AG20443 (cell line): ENCODE measurements at places on chromosomes 5 and 9.

DNA sequence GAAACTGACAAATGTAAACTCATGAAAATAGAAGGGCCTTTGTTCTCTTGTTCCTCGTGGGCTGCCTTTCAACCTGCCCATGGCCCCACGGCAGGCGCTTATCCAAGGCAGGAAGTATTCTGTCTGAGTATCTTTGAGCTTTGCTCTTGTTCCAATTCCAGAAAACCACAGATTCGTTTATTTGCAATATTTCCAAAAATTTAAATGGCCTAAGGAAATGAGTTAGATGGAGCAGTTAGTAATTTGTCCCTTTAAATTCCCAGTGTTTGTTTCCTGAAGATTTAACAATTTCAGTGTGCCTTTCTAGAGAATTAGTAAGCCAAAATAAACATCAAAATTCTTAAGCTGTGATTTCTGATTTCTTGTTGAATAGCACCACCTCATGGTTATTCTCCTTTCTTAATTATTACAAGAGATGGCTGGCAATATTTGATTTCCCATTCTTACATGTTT lies 299.4 kb upstream of the RASA1 start:
- peak; percentile 40 for DNase-seq

- no peak for DNase-seq
Observed at GRCh38 chr9:127954831-127955293, 17.2 kb upstream of the DPM2 start.

- DNase-seq, result peak; percentile 56
Observed at GRCh38 chr5:169009123-169009522, 291.8 kb downstream of the SLIT3 start.

DNA sequence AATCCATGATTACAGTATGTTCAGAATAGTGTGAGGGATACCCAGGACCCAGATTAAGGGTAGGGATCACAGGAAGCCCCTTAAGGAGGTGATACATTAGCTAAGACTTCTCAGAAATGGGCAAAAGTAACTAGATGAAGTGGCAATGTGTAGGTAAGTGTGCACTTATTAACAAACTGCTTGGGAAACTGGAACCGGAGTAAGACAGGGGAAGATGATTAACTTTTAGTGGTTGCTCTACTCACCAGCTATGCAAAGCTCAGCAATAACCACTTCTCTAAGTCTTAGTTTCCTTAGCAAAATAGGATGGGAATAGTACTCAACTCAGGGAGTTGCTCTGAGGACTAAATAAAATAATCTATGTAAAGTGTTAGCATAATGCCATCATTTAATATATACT lies 182.2 kb downstream of the MCTP1 start:
- no peak for DNase-seq

- peak; percentile 52 for DNase-seq
Observed at GRCh38 chr9:99072040-99072394, 32.9 kb upstream of the TGFBR1 start.

- DNase-seq, result no peak
Observed at GRCh38 chr9:115261656-115262081, 143.7 kb upstream of the TNC start.

GRCh38 chr5:20605732-20606525 lies 617.9 kb upstream of the CDH18 start:
- no peak for DNase-seq

GRCh38 chr9:76200315-76200714 lies 193.9 kb downstream of the RFK start:
- DNase-seq, result peak; percentile 32

DNA sequence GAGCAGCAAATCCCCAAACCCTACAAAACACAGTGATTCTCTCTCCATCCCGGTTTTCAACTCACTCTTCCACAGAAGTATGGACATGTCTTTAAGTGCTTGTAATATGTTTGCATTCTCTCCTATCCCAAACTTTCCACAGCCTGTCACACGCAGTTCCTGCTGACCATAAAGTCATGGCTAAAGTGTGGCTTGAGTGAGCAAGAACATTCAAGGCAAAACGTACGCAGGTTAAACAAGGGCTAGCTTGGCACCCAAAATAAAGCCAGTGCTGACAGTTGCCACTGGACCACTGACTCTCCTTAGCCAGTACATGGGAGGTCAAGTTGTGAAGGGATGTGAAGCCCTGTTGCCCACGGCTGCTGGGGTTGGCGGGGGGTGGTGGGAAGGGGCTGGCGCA lies 211.1 kb upstream of the IRX1 start:
- no peak for DNase-seq

- DNase-seq, result peak; percentile 5
Observed at GRCh38 chr5:117455236-117456233, 880.9 kb upstream of the SEMA6A start.

DNA sequence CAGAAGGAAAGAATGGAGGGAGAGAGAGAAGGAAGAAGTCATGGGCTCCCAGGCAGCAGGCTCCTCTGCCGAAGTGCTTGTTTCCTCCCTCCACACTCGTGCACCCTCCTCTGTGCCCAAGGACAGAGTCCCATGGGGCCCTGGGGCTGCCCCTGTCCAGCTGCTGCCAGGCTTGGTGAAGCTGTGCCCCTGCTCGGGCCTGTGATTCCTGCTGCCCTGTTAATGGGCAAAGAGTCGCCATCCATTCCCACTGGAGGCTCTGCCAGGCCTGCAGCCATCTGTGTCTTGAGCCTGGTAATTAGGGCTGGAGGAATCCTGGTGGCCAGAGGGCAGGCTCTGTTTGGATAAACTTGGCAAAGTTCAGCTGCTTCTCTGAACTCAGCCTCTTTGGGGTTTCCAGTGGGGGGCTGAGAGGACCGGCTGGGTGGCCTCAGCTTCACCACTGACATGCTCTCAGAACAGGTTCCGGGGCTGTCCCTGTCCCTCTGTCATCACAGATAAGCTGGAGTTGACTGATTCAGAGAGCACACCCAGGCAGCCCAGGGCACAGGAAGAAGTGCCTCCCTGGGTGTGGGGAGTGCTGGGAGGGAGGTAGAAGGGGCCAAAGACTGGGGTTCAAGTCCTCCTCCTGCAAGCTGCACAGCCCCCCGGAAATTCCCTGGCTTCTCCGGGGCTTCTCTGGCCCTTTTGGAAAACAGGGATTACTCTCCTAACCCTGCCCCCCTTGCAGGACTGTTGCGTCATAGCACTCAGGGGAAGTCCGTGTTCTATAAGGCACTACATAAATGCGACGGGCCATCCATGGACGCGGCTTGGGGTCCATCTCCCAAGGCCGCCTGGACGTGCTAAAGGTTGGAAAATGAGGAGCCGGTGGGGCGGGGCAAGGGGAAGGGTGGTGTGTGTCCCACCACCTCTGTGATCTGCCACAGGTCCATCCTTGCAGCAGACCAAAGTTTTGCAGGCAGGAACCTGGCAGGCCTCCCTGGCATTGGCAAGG lies 154.8 kb downstream of the PAX5 start:
- no peak for DNase-seq

DNA sequence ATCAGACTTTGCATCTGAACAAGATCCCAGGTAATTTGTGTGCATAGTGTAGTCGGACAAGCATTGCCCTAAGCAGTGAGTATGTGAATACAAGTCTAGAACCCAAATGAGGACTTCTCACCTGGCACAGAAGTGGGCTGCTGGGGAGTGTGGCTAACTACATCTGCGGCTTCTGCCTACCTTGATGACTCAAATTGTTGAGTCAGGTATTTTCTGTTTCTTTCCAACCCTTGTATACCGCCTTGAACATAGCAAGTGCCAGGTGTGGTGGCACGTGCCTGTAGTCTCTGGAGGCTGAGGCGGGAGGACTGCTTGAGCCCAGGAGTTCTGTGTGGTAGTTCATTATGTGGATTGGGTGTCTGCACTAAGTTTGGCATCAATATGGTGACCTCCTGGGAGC lies 7.9 kb upstream of the JADE2 start:
- DNase-seq, result no peak

- DNase-seq, result no peak
Observed at GRCh38 chr9:89668216-89668865, 63.5 kb downstream of the GADD45G start.

DNA sequence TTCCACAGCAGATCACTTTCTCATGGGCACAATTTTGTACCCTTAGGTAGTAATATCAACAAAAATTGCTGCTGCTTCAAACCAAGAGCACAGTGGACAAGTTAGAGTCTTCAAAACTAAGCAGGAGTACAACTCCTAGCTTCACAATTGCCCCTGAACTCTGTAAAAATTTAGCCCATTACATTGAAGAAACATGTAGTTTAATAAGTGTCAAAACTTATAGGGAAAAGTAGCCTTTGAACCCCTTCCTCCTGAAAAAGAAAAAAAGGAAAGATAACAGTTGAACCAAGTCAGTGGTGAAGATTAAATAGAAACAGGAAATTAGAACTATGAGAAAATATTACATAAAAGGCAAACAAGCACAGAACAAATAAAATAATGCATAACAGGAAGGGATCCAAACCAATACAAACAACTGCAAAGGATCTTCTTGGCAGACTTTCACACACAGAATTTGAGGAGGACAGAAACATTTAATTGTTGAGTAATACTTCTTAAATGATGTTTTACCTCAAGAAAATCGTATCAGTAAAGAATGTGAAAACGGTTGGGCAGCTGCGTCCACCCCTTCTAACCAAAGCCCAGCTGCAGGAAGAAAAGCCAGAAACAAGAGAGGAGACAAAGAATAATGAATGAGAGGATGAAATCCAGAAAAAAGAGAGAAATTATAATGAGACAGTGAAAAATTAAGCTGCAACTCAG lies 636.0 kb downstream of the NR2F1-AS1 start:
- peak; percentile 55 for DNase-seq

DNA sequence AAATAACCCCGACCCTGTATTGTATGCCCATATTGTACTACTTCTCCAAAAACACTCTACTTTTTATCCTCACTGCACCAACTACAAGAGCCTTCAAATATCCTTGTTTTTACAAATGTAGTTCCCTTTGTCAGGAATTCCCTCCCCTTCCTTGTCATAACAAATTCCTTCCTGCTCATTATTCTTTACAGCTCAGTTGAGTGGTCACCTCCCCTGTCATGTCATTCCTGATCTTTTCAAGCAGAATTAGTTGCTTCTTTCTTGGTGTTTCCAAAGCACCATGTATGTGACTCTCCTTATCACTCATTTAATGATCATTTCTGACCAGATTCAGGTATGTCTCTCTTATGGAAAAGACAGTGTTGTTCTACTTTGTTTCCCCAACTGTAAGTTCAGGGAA lies 194.2 kb upstream of the SMC2 start:
- DNase-seq, result no peak

GRCh38 chr9:84339962-84340361 lies 596 bp downstream of the SLC28A3 start:
- DNase-seq, result no peak

DNA sequence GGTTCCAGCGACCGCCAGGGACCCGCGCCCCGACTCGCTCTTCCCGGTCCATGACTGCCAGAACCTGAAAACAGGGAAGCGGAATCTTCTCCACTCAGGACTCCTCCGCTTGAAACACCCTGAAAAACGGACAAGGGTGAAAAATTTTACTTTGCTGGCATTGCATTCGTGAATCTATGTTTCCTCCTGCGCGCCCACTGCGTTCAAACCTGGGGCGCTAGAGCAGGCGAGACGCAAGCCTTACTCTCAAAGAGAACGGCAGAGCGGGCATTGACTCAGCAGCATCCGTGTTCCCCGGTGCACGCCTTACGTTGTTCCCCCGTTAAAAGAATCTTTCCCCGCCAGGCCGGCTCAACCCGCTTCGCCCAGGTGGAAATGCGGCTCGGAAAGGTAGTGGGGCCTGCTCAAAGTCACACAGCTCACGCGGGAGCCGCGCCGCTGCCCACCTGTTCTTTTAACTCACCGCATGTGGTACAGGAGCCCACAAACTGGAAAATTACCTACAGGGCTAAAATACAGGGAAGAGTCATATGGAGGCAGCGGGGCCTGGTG lies 999 bp upstream of the DRD1 start:
- no peak for DNase-seq

DNA sequence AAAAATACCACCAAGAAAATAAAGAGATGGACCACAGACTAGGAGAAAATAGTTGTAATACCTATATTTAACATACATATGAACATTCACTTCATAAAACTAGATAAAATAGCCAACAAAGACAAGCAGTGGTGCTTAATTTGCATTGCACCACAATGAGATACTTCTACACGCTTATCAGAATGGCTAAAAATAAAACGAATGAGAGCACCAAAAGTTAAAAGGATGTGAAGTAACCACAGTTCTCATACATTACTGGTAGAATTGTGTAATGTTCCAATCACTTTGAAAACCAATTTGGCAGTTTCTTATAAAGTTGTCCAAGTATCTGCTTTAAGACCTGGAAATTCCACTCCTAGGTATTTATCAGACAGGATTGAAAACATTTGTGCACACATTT lies 198.9 kb upstream of the SGCD start:
- no peak for DNase-seq

DNA sequence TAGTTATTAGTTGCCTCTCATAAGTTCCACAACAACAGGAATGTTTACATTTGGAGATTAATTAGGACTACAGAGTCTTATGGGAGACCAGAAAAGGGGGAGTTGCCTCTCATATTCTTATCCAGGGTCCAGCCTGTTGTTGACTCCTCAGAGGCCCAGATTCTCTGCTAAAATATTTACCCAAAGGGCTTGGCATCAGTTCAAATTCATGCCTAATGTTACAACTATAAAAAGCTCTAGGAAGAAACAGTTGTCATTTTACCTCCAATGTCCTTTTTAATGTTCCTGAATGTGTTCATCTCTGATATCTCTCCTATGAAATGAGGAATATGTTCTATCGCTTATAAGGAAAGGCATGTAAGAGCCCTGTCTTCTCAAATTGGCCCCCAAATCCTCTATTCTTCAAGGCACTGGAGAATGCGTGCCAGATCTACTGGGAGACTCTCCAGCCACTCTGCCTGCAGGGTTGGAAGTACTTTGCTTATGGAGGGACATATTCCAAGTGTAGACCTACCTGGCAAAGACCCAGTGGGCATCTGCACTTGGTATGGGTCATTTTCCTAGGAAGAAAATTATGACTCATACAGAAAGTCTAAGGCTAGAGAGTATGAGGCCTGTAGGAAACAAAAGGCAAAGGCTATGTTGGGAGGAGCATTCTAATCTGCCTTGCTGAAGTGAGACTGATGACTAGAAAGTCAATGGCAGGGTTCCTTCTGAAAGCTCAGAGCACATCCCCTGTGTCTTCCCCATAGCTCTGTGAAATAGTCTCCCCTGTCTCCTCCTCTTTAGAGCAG lies 192.6 kb downstream of the ESM1 start:
- peak; percentile 19 for DNase-seq

DNA sequence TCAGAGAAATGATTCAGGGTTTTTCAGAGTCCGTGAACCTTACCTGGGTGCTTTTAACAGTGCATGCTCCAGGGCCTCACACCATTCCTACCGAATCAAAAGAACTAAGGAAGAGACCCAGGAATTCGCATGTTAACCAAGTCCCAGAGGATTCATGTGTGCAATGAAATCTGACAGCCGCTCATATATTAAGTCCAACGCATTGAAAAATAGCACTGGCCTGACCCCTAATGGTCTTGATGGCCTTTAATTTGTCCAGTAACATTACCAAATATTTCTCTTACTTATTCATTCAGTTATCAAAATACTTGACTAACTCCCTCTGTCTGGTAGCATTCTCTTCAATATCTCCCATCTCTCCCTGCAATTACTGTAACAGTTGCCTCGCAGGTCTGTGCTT lies 55.0 kb upstream of the MARCHF11 start:
- DNase-seq, result no peak
